Fibroblast of skin of abdomen (primary cell): ENCODE measurements at places on chromosomes 16 and 17.

- DNase-seq, result no peak
Observed at GRCh38 chr17:57350266-57350665, 93.9 kb downstream of the MSI2 start.

GRCh38 chr17:48463526-48463925, 33.5 kb upstream of the SKAP1 start:
- DNase-seq, result peak; percentile 80

GRCh38 chr16:1194665-1195392, 30.2 kb downstream of the TPSG1 start:
- DNase-seq, result no peak

- no peak for DNase-seq
Observed at GRCh38 chr17:59149841-59150511, 5.0 kb downstream of the SKA2 start.

GRCh38 chr16:73616166-73616753, 568.3 kb upstream of the ZFHX3 start:
- DNase-seq, result no peak

- no peak for DNase-seq
Observed at GRCh38 chr17:4176808-4177472, 33.9 kb downstream of the CYB5D2 start.

- peak; percentile 9 for DNase-seq
Observed at GRCh38 chr16:12613131-12613991, 190.3 kb downstream of the CPPED1 start.

DNA sequence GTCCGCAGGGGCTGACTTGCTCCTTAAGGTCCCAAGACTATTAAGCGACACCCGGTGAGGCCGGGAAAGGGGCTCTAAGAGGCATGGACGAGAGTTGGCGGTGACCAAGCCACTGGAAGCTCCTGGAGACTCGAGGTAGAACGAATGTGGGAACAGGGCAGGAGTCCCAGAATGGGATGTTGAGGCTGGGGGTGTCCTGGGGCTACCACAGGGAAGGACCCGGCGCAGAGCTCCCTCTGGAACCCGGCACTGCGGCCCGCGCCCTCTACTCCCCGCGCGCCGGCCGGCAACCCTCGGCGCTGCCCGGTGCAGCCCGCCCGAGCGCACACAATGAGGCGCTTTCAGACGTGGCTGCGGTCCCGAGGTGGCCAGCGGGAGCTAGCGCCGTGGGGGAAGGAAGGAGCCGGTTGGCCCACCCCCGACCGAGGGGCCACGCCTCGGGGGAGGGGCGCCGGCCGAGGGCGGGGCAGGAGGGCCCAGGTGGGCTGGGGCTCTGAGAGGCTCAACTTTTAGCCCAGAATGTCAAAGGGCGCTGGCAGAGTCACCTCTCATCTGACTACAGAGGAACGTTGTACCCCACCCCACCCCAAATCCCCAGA, at the start of gene CHST6:
TSS of gene CHST6 (minus strand) at position 366 of the 599 bp plus-strand sequence. CDS start 15,613 bp downstream, outside the sequence.
- DNase-seq, result peak; percentile 36

DNA sequence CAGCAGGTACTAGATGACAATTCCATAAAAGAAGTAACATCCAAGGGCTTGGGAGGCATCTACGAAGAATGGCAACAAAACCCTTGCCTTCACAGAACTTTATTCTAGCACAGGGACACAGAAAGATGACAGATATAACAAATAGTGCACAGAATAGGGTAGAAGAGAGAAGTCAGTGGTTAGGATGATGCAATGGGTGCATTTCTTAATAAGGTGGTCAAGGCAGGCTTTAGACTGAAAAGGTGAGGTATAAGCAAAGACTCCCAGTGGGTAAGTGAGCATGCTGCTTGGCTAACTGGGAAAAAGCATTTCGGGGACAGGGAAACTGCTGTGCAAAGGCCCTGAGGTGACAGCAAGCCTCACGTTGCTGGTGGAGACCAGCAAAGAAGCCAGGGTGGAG, 175.9 kb downstream of the XYLT1 start:
- no peak for DNase-seq

- DNase-seq, result peak; percentile 61
Observed at GRCh38 chr16:81491541-81492188, 47.1 kb downstream of the CMIP start.

GRCh38 chr17:7113273-7114071, 1.1 kb downstream of the ASGR2 start:
- no peak for DNase-seq

DNA sequence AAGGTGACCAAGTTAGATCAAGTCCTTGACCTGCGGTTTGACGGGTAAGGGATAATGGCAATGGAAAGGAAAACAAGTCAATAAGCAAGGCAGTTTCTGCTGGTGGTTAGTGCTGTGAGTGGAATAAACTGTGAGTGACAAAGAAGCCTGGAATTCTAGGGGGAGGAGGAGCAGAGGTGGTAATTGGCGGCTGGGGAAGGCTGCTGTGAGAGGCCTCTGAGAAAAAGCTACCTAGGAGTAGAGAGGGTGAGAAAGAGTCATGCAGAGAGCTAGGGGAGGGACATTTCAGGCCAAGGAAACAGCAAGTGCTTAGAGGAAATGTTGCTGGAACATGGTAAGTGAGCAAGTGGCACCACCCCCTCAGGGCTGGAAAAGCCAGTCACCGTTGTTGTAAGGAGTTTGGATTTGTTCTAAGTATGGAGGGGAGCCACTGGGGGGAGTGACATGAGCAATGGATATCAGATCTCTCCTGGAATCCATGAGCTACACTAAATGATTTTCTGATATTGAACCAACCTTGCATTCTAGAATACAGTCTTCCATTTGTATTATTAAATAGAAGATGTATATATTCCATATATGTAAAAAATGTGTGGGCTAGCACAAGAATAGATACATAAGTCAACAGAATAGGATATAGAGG, 6.7 kb downstream of the NLRC3 start:
- DNase-seq, result no peak

GRCh38 chr17:39920218-39921210, 2.1 kb upstream of the GSDMB start:
- no peak for DNase-seq

GRCh38 chr17:60534010-60534555, 8.0 kb upstream of the APPBP2 start:
- no peak for DNase-seq

DNA sequence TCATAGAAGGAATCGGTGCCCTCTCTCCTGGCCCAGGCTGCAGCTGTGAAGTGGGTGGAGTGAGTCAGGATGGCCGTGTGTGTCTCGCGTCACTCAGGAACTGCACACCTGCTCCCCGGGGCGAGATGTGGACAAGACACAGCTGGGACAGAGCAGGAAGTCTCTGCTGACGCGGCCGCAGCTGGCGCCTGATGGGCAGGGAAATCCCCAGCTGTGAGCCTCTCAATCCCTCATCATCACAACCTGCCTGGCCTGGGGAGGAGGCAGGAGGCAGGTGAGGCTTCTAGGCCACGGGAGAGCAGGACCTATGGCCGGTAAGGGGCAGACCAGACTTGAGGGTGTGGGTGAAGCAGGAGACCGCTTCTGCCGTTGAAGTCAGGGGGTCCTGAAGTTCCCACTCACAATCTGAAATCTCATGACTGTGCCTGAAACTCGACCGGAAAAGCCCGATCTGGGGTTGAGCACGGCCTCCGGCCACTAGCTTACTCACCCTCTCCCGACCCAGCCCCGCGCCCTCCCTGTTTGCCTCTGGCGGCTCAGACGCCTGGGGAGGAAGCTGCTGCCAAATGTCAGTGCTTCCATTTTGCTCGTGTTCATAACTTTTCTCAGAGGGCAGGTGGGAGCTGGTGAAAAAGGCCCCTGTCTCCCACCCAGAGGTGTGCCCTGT, 1.1 kb upstream of the TRPV3 start:
- DNase-seq, result no peak

DNA sequence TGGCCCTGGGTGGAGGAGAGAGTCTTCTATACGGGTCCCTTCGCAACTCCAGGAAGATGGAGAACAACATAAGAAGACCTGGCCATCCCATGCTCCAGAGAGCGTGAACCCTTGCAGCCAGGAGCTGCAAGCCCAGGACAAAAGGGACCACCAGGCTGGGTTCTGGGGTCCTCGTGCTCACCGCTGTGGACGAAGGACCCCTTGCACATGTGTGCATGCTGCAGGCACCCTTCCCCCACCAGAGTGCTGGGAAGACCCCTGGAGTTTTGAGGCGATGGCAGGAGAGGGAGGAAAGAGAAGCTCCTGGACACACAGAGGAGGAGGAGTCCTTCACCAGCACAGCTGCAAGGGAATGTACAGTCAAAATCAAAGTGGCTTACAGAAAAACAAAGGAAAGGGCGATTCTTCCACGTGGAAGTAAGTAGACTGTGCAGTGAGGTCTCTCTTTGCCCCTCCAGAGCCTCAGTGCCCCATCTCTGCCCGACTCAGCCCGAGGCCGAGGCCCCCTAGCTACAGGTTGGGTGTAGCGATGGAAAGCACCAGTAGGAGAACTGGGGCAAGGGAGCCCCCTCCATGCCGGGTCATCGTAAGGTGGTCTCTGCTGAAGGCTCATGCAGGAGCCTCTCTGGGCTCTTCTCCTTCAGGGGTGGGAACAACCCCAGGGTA, 51.3 kb downstream of the PIMREG start:
- no peak for DNase-seq

DNA sequence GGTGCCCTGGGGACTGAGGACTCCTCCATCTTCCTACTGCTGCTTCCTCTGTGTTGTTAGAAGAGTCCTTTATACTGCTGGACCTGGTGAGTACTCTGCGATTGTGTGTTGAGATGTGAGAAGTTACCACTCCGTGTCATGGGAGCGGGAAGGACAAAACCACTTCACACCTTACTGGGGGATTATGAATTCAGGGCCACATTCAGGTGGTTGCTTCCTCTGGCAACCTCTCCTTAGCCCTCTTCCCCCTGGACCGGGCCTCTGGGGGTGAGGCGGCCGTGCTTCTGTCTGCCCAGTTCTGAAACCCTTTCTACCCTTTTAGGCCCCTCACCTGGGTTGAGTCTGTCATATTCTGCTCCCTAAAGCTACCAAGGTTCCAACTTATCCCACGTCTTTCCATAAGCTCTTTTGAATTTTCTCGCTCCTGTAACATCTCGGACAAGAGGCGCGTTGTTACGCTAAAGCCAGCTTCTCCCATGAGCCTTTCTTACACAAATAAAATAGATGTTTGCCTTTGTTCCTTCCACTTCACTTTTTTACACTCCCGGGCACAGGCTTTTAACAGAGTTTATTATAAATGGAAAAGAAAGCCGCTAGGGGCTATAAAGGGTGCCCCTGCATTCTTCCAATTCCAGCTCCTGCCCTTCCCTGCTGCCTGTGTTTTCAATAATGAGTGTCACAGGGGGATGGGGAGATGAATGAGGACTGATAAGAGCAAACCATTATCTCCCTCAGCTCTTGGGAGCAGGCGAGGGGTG, 20.7 kb upstream of the CDH13 start:
- no peak for DNase-seq

DNA sequence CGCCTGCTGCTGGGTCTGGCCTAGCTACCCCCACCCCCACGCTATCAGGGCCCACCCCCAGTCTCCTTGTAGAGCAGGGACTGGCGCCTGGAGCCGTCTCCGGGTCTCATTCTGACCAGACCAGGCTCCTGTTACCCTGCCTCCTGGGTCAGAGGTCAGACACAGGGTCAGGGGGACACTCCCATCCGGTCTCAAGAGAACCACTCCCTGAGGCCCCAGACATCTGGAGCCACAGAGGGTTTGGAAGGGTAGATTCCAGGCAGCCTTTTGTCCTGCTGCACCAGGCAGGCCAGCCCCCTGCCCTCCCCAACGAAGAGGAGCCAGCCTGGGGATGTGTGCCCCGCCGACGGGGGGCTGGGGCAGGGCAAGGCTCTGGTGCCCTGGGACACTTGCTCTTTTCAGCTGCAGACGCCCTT, 944 bp upstream of the WFIKKN1 start:
- DNase-seq, result no peak

- DNase-seq, result peak; percentile 8
Observed at GRCh38 chr17:4739122-4740024, at the start of the genes CXCL16 and ZMYND15. CXCL16 (minus strand) TSS chr17:4739928; CDS start chr17:4739339, 589 bp downstream. ZMYND15 (plus strand) TSS chr17:4739833; CDS start chr17:4740549, 716 bp downstream.

- DNase-seq, result no peak
Observed at GRCh38 chr16:21645261-21645721, 7.1 kb downstream of the IGSF6 start.

- DNase-seq, result no peak
Observed at GRCh38 chr16:84899414-84899813, 79.6 kb downstream of the CRISPLD2 start.

GRCh38 chr16:50497592-50497991, 50.6 kb upstream of the NKD1 start:
- peak; percentile 82 for DNase-seq

GRCh38 chr16:79519448-79519847, 81.1 kb downstream of the MAF start:
- DNase-seq, result no peak

- DNase-seq, result no peak
Observed at GRCh38 chr16:57385083-57385482, 12.8 kb downstream of the CX3CL1 start.

DNA sequence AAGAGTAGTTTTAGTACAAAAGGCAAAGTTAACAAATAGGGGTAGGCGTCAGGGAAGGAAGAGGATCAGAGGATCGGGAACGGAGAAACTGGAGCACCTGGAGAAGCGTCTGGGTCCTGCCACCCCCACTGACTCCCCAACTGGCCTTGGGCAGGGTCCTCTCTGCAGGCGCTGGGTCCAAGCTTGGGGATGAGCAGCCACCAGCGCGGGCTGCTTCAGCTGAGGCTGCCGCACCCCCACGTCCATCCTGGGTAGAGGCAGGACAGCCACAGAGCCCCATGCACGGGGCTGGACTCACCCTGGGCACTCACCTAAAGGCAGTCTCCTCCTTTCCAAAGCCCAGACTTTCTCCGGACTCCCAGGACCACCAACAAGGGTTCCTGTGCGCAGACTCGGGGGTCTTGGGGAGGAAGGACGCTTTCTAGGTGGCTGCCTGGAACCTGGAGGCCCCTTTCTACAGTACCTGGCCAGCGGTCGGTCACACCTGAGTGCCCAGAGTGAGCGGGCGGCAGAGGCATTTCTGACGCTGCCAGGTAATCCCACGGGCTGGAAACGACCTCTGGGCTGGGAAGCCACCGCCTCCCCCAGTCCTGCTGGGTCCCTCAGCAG, 1.1 kb downstream of the HS3ST6 start:
- DNase-seq, result no peak

DNA sequence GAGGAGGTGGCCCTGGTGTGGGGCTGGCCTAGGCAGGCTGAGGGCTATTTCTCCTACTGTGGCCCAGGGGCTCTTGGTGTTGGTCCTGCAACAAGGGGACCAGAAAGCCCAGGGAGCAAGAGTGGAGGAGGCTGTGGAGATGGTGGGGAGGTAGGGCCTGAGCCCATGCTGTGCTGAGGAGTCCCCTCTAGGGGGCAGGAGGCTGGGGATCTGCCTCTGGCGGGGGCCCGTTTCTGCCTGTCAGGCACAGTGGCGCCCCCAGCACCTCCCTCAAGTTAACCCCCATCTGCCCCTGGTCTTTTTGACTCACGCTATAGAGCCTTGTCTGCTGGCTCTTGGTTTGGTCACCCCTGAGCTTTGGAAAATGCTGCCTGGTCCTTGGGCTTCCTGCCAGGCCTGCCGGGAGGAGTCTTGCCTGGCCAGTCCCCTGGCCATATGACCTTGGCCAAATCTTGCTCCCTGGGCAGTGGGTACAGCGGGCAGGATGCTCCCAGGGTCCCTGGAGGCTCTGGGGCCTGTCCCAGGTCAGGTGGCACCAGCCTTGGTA, 5.9 kb downstream of the BAIAP2 start:
- DNase-seq, result no peak
